Activated CD4-positive, alpha-beta T cell treated with anti-CD3 and anti-CD28 coated beads, Interleukin-2, amount 50 U/mL, for 24 hours (primary cell): ENCODE measurements at places on chromosomes 7 and 10.

DNA sequence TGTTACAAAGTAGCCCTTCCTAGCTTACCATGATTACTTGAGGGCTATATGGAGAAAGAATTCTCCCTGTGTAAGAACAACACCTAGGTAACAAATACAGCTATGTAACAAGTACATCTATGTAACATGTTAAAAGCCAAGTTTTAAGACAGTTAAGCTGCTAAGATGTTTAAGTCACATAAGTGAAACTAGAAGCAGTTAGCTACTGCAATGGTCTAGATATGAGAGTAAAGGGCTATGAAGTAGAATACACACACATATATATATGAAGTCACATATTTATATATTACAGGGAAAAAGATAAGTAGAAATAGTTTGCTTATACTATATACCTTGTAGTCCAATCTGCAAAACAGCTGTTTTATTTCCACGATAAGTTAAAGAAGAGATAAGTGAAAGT is 14.4 kb downstream of the POT1 start:
- no peak for DNase-seq

- no peak for DNase-seq
Observed at GRCh38 chr10:9289811-9290210, 1235.3 kb downstream of the GATA3 start.

GRCh38 chr10:132597654-132598053 is 60.1 kb downstream of the INPP5A start:
- DNase-seq = no peak

GRCh38 chr10:79433324-79434222 is 11.9 kb downstream of the ZCCHC24 start:
- no peak for DNase-seq

GRCh38 chr7:101645951-101646350 is 16.9 kb upstream of the MYL10 start:
- DNase-seq = no peak
